Left renal pelvis (tissue), 4 donors: ENCODE measurements at places on chromosomes 3 and 15.
A peak's percentile ranks its signal among the peaks of the same experiment; 100 is the strongest.

DNA sequence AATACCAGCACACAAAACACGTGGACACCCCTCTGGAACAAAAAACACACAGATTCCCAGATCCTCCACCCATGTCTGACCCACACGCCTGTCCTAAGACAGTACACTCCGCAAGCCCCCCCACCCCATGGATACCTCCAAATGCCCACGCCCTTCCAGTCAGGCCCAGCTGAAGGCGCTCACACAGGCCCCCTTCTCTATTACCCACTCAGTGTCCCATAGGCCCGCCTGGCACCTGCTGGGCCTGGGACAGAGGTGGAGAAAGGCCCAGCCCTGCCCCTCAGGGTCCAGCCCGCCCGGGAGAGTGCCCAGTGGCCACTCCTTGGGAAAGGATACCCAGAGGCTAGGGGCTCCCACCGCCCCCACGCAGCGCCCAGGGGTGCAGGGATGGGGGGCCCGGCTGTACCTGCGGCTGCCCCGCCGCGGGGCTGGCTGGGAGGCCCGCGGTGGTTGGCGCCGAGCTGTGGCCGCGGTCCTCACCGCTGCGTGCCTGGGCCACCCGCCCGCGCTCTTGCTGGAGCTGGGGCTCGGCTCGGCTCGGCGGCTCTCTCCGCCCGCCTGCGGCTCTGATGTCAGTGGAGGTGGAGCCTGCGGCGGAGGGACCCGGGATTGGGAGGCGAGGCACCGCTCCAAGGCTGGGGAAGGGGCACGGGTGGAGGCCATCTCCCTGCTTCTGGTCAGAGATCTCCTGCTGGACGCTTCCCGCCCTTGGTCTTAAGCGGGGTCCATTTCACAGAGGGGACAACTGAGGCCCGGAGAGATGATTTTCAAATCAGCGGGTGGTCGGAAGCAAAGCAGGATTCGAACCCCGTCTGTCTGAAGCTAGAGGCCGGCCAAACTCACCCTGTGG, at the start of gene CAMK1:
Gene CAMK1, minus strand, starts transcription at position 522 of the 850 bp plus-strand sequence. CDS start 2,198 bp downstream, outside the sequence.
- DNase-seq = peak; percentile 50

DNA sequence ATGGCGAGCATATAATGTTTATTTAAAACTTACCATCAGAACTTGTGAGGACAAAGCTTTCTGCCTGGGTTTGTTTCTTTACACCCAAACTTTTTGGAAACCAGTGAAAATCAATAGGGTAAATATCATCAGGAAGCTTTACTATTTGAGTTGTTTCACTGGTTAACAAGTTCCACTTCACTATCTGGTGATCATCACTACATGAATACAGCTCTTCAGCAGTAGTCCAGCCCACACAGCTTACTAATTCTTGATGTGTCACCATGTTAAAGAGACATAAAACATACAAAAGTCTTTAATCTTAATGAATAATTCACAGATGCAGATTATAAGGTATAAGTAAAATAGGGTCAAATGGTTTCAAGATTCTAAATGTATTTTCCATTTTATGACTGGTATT, 17.6 kb downstream of the IFT80 start:
- no peak for DNase-seq

DNA sequence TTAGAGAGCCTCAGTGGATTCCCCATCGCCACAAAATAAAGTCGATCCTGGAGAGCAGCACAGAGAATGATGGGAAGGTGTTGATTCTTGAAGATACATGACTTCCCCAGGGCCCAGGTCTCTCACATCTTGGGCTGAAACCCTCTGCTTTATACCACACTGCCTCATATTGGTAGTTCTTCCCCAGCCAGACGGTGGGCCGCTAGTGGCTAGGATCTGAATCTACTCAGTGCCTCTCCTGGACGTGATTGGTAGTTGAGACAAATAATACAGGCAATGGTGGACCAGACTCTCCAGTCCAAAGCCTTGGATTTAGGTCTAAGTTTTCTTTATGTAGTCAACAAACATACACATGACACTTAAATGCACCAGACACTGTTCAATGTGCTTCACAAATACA, 49.7 kb downstream of the RAB11A start:
- no peak for DNase-seq

DNA sequence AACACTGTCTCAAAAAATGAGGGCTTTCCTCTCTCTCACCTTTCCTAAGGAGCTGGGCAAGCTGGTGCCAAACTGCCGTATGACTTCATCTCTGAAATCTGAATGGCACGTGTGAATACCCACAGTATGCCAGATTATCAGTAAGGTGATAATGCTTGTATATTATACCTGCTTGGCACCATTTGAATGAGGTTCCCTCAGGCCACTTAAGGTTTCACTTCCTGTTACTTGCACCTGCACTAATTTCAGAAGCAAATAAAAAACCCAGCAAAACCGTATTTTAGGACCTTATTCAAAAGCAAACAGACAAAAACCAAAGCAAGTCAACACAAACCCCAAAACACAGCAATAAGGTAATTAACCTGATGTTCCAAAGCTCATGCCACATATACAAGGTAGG, 19.7 kb downstream of the FOXP1 start:
- no peak for DNase-seq

- peak; percentile 58 for DNase-seq
These were observed 21.7 kb upstream of the TBC1D21 start for GRCh38 chr15:73851689-73852088.

DNA sequence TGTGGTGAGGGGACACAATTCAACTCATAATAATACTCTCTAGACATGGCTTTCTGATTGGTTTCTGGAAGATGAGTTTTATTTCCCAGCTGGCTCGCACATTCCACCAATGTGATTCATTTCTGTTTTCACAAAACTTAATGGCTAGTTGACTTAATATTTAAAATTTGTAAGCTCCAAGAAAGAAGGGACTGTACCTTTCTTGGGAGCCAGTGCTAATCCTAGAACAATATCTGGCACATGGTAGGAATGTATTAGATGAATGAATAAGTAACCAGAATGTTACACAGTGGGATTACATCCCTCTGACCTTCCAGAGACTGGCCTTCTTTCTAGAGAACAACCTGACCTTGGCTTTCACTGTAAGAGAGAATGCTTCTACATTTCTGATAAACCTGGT, 262.8 kb downstream of the RORA start:
- DNase-seq = no peak

DNA sequence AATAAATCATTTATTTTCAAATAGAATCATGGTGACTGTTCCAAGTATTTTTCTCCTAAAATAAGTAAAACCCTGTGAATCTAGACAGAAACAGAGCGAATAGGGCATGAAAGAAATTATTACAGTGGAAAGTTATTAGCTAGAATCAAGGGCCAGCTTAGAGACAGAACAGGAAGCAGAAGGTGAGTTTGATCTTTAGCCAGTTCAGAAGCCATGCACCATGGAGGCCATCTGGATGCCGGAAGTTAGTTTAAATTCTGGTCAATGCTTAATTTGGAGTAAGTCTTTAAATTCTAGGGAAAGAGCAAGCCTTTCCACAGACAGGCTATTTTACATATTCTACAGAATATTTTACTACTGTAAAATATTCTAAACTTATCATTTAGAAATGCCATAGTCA, 574.8 kb downstream of the CADM2 start:
- DNase-seq = no peak

DNA sequence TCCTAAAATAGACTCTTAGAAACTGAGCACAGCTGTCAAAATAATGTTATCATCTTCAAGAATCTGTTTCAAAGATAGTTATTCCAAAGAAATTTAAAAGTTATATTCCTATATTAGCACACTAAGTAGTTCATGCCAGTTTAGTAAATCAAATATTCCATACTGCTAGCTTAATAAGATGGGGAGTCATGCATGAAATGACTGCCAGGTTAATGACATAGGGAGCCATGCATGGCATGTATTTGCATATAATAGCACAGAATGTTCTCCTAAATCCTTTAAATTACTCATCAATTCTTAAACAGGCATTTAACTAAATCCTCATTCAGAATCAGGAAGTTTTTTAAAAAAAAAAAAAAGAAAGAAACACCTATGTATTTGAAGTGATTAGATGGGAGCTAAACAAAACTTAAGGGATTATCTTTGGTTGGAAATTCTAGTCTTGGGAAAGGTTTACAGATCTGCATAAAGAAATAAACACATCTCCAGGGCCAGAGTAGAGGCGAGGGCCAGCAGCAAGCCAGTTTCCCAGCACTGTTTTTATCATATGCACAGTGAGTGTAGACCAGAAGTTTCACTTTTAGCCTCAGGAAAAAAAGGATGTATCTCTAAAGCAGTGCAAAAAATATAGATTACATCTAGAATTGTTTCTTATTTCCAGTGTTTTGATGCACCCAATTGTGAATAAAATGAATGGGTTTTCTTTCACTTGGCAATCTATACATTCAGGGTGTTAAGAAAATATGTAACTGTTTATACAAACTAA, 366.4 kb upstream of the AGTR1 start:
- no peak for DNase-seq

GRCh38 chr15:40992241-40992741, 39.0 kb downstream of the CHAC1 start:
- DNase-seq = peak; percentile 33

- DNase-seq = no peak
These were observed 13.6 kb upstream of the CNBP start for GRCh38 chr3:129197321-129197720.

GRCh38 chr3:123789760-123790159, 94.4 kb downstream of the MYLK start:
- DNase-seq = no peak

DNA sequence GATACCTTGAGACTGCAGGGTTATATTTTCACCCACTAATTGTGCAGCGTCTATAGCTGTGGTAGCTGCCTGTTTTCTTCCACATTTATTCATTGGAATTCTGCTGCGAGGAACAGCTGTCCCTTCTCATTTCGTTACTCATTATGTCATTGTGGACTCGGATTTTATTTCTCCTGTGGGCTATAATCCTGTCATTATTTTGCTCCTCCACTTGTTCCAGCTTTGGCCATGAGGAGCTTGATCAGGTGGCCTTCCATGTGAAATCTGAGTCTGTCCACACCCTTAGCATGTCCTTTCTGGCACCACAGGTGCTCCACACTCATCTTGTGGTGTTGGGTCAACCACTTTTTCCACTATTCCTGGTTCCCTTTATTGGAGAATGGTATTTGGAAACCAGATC, 14.8 kb downstream of the LYSMD4 start:
- DNase-seq = no peak

- no peak for DNase-seq
These were observed 93.3 kb downstream of the PCCB start for GRCh38 chr3:136343446-136343845.

DNA sequence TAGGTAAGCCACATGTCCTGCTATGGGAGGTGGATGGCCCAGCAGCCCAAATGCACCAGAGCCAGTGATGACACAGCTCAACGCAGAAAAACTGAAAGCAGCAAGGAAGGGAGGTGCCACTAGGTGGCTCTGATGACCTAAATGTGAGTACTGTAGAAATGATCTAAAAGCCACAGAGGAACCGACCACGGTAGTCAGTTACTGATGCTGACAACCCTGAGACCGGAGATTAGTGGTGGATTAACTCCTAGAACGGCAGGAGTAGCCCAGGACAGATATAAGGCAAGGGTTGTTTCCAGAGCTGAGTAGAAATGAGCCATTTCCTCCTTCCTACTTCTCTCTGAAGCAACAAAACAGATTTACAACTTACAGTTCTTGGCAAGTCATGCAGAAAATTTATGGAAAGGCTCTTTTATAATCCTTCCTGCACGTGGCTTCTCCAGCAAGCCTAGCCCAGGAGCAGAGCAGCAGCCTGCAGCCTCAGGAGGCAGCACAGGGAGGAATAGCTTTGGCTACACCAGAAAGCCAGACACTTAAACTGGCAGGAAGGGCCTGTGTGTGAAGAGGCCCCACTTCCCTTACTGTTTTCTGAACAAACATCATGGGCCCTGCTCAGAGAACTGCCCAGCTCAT, 13.1 kb downstream of the FBXL22 start:
- peak; percentile 79 for DNase-seq

- DNase-seq = no peak
These were observed at the start of gene UBA7 for GRCh38 chr3:49813497-49814174. TSS of gene UBA7 (minus strand) at chr3:49813953. CDS start at chr3:49813787, 166 bp downstream.

DNA sequence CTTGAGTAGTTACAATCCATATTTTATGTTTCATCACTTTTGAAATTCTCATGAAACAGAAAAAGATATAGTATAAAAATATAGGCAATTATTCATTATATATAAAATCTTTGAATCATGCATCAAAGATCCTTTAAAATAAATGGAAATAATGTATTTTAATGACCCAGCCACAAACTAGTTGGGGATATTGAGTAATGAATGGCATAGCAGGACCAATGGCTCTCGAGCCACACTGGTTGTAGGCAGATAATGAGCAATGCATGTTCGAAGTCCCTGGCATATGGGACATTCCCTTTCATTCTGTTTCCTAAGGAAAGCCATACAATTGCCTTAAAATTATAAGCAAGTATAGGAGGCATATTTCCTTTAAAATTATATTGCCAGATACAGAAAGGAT, 107.4 kb upstream of the IL12A start:
- DNase-seq = no peak

- DNase-seq = peak; percentile 65
These were observed 6.0 kb downstream of the TM4SF4 start for GRCh38 chr3:149480326-149481017.

- no peak for DNase-seq
These were observed 45.3 kb downstream of the TCF12 start for GRCh38 chr15:56963710-56964109.

- DNase-seq = no peak
These were observed 120.3 kb upstream of the SLC6A11 start for GRCh38 chr3:10695595-10696285.

- DNase-seq = no peak
These were observed 67.9 kb downstream of the MYO1E start for GRCh38 chr15:59304807-59305206.
